T-cell (primary cell): ENCODE measurements at places on chromosomes 4 and X. TPM values are rescaled to one million over a fixed set of nuclear protein-coding genes. Genes with fewer than 3 reads are reported as not detected.

RADX gene
- total RNA-seq = 6.9 TPM

- H3K27me3 ChIP-seq = no peaks in the 10 kb centered on the region
- DNase-seq = no peak
- H3K36me3 ChIP-seq = no peaks in the 10 kb centered on the region
- H3K4me1 ChIP-seq = no peaks in the 10 kb centered on the region
- no peak overlapping the region for H3K27ac ChIP-seq
Measured at GRCh38 chr4:152697284-152698088, 17.7 kb upstream of the TMEM154 start.

MAGT1 gene
- 35.5 TPM for total RNA-seq

DNA sequence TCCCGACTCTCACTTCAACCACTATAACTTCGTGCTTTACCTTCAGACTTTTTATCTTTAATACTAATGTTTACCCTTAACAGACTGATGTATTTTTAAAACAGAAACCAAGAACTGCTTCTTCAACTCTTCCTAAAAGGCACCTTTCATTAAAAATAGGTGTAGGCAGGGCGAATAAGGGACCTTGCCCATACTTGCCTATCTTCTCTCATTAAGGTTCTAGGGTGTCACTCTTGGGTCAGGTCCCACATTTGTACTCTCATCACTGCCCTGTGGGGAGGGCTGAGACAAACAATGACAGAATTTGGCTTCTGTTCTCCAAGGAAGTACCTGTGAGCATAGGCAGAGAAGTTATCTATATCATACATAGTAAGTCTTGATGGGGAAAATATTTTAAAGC lies 69.7 kb downstream of the ANKRD50 start:
- no peak overlapping the region for H3K27ac ChIP-seq
- no peaks in the 10 kb centered on the region for H3K27me3 ChIP-seq
- no peaks in the 10 kb centered on the region for H3K4me1 ChIP-seq
- no peak for DNase-seq

DNA sequence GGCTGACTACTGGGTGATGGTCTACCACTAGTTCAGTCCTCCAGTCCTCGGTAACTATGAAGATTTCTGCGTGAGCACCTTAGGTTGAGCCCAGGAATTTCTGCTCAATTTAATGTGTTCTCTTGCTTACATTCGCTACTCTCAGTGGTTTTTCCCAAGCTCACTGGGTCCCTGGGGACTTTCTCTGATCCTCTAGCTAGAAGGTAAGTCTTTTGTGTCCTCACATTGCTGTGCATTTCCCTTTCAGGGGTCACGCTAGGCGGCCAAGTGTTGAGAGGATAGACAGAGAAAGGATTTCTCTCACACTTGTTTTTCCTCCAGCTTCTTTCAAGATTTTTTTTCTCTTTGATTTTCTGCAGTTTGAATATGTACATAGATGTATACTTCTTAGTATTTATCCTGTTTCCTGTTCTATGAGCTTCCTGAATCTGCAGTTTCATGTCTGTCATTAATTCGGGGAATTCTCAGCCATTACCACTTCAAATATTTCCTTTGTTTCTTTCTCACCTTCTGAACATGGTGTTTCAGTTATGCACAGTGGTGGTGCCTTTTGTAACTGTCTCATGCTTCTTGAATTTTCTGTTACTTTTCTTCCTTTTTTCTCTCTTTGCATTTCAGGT lies 17.5 kb downstream of the MAGEA9 start:
- no peaks in the 10 kb centered on the region for H3K36me3 ChIP-seq
- H3K27me3 ChIP-seq = no peaks in the 10 kb centered on the region
- H3K4me1 ChIP-seq = no peaks in the 10 kb centered on the region
- no peak overlapping the region for H3K4me3 ChIP-seq
- DNase-seq = no peak

HPSE gene
- total RNA-seq = 6.1 TPM

GRCh38 chrX:136731798-136732197 lies 48.9 kb downstream of the ARHGEF6 start:
- no peak for DNase-seq
- no peak overlapping the region for H3K4me3 ChIP-seq
- peaks cover 15% of the 10 kb centered on the region for H3K36me3 ChIP-seq

DNA sequence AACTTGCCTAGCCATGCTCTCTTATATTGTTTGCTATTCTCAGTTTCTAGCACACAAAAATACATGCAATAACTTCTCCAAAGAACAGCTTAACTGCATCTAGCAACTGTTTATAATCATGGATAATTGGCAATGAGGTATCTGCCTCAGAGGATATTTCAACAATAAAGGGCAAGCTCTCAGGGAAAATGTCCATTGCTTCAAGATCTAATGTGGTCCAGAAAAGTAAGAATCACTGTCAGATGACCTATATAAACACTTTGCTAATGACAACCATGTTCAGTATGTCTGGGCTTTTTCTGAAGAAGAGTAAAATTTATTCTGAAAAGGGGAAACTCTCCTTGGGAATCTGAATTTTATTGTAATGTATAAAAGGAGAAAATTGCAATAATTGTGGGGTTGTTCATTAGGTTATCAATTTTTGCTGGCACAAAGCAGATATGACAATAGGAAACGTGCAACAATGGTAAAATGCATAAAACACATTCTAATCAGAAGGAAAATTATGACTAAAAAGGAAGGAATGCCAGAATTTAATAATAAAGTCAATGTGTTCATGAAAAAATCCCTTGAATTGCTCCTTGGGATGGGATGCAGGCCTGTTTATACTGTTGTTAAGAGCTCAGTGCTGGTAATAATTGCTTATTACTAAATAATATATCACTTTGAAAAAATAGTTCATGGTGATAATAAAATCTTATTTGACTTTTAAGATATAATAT lies 90.3 kb downstream of the ANTXR2 start:
- no peaks in the 10 kb centered on the region for H3K4me1 ChIP-seq
- DNase-seq = no peak
- H3K36me3 ChIP-seq = peaks cover 17% of the 10 kb centered on the region
- no peak overlapping the region for H3K27ac ChIP-seq
- no peaks in the 10 kb centered on the region for H3K27me3 ChIP-seq
- no peak overlapping the region for H3K4me3 ChIP-seq

GRCh38 chrX:68292471-68292870 lies 140.8 kb downstream of the OPHN1 start:
- no peaks in the 10 kb centered on the region for H3K4me1 ChIP-seq
- H3K27me3 ChIP-seq = no peaks in the 10 kb centered on the region
- no peak overlapping the region for H3K4me3 ChIP-seq
- H3K27ac ChIP-seq = no peak overlapping the region

GNRHR gene
- not detected for total RNA-seq

GRCh38 chrX:48278958-48279357 lies 23.8 kb downstream of the SSX1 start:
- no peak overlapping the region for H3K27ac ChIP-seq
- H3K4me1 ChIP-seq = no peaks in the 10 kb centered on the region
- H3K36me3 ChIP-seq = no peaks in the 10 kb centered on the region
- no peak overlapping the region for H3K4me3 ChIP-seq
- no peaks in the 10 kb centered on the region for H3K27me3 ChIP-seq

DNA sequence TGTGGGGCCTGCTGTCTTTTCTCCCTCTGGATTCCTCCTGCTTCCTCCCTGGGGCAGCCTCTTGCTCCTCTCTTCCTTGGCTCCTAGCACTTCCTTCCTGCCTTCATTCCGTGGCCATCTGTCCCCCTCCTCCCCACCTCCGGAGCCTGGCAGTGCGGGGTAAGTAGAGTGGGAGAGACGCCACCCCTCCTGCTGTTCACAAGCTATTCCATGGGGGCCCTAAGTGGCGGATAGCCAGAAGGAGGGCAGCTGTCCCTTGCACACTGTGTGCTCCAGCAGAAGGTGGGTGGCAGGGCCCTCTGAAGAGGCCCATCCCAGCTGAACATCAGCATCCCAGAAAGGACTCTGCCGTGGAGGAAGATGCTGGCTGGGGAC lies 27.4 kb downstream of the CCNQ start:
- no peak overlapping the region for H3K27ac ChIP-seq
- H3K4me3 ChIP-seq = no peak overlapping the region
- no peaks in the 10 kb centered on the region for H3K27me3 ChIP-seq
- no peaks in the 10 kb centered on the region for H3K36me3 ChIP-seq
- no peak for DNase-seq

DNA sequence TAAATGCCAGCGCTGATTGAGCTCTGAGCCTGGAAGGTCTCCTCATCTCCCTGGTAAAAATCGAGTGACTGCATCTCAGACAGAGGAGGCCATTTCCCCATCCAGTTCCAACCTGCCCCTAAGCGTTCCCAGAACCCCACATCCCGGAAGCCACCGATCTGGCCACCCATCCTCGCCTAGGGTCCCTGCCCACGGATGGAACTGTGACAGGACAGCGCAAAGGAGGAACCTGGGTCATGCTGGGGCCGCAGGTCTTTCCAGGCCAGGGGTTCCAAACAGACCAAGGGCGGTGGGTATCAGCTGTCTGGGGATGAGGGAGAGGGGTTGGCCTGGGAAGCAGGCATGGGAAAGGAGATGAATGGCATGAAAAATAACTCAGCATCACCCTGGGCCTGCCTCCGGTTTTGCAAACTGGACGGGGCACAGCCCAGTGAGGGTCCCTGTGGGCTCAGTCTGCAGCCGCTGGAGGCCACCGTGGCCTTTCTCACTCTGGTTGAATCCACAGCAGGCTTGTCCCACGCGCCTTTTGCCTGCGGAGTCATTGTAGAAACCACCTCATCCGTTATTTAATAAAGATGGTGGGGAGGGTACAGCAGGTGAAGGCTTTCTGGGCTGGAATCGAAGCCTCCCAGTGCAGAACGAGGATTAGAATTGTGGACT lies 49.1 kb downstream of the ABLIM2 start:
- no peaks in the 10 kb centered on the region for H3K36me3 ChIP-seq
- H3K4me3 ChIP-seq = no peak overlapping the region
- H3K4me1 ChIP-seq = no peaks in the 10 kb centered on the region
- H3K27ac ChIP-seq = no peak overlapping the region
- DNase-seq = no peak

MMRN1 gene
- 0.30 TPM for total RNA-seq

GAGE13 gene
- total RNA-seq = not detected

DIAPH2 gene
- total RNA-seq = 8.7 TPM

DNA sequence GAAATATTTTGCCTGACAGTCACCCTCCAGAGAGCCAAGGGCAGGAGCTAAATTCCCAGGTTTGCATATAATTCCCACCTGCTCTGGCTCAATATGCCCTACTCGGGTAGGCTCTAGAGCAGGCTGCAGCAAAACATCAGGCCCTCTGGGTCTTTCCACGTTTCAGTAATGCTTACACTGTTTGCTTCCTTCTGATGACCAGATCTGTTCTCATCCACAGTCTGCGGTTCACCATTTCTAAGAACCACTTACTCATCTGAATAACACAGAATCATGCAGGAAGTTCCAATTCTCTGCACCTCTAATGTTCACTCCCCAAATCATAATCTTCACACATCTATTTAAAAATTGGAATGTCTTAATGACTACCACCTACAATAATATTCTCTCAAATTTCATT lies 141.4 kb downstream of the PPP3CA start:
- peaks cover 10% of the 10 kb centered on the region for H3K4me1 ChIP-seq
- peak overlapping the region; percentile 28 for H3K27ac ChIP-seq
- no peaks in the 10 kb centered on the region for H3K36me3 ChIP-seq
- no peak overlapping the region for H3K4me3 ChIP-seq
- no peaks in the 10 kb centered on the region for H3K27me3 ChIP-seq

STPG2 gene
- total RNA-seq = 0.19 TPM

- no peak for DNase-seq
- no peaks in the 10 kb centered on the region for H3K36me3 ChIP-seq
- H3K27me3 ChIP-seq = no peaks in the 10 kb centered on the region
Measured at GRCh38 chr4:184937745-184938144, 80.5 kb upstream of the HELT start.

GRCh38 chr4:94766856-94767255 lies 9.1 kb downstream of the BMPR1B start:
- no peaks in the 10 kb centered on the region for H3K27me3 ChIP-seq
- H3K4me3 ChIP-seq = no peak overlapping the region

GRCh38 chr4:92305148-92305877 lies 1.5 kb downstream of the GRID2 start:
- H3K4me3 ChIP-seq = no peak overlapping the region
- H3K27me3 ChIP-seq = peaks cover 21% of the 10 kb centered on the region
- DNase-seq = no peak
- no peaks in the 10 kb centered on the region for H3K36me3 ChIP-seq
- no peak overlapping the region for H3K27ac ChIP-seq

DNA sequence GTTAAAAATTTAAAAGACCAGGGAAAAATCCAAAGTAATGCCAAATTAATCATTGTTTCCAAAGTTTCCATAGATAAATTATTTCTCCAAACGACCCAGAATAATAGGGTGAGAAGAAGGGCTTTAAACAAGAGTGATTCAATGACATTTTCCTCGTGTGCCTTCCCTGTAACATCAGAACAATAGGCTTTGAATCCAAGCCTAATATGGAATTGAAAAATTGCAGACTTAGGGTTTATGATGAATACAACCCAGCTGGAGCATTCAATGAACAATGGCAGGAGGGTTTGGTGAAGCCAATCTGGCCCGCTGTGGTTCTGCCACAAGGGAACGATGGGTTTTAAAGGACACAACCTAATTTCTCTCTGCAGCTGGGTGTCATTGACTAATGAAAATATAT lies 94.2 kb downstream of the CBLL2 start:
- no peaks in the 10 kb centered on the region for H3K4me1 ChIP-seq
- no peak for DNase-seq
- no peaks in the 10 kb centered on the region for H3K36me3 ChIP-seq
- no peak overlapping the region for H3K4me3 ChIP-seq
- H3K27ac ChIP-seq = no peak overlapping the region

DNA sequence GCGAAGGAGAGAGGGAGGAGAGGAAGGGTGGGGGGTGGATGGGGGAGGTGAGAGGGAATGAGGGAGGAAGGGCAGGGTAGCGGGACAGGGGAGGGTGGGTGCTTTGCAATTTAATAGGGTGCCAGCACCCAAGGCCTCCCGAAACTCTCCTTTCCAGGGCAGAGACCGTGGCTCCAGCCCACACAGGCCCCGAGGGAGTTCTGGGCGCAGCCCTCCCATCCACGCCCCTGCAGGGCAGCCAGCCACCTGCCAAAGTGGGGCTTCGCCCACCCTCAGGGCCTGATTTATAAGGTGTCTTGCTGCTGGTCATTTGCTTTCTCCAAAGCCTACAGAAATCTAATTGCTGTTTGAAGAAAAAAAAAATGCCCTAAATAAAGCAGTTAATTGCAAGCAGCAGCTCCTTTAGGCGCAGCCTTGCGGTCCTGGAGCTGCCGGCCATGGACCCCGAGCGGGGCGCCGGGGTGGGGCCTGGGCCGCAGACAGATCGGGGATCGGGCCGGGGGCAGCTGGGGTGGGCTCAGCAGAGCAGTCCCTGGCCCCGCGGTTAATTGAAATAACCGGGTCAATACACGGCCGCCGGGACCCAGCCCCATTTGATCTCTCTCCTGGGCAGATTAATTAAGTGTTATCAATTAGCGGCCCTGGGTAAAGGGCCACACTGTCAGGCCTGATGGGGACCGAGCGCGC lies 106.0 kb upstream of the NKX1-1 start:
- no peak for DNase-seq
- H3K4me3 ChIP-seq = no peak overlapping the region
- H3K4me1 ChIP-seq = no peaks in the 10 kb centered on the region
- H3K36me3 ChIP-seq = no peaks in the 10 kb centered on the region
- no peak overlapping the region for H3K27ac ChIP-seq

- no peak overlapping the region for H3K27ac ChIP-seq
- H3K36me3 ChIP-seq = no peaks in the 10 kb centered on the region
- no peaks in the 10 kb centered on the region for H3K4me1 ChIP-seq
- H3K27me3 ChIP-seq = no peaks in the 10 kb centered on the region
Measured at GRCh38 chrX:132622130-132622529, 133.3 kb upstream of the MBNL3 start.

GRCh38 chrX:20140420-20140819 lies 1.2 kb downstream of the EIF1AX start:
- H3K36me3 ChIP-seq = peaks cover 7% of the 10 kb centered on the region
- no peak for DNase-seq
- H3K4me1 ChIP-seq = peaks cover 18% of the 10 kb centered on the region

- H3K27me3 ChIP-seq = no peaks in the 10 kb centered on the region
- H3K36me3 ChIP-seq = no peaks in the 10 kb centered on the region
- H3K4me1 ChIP-seq = no peaks in the 10 kb centered on the region
- H3K27ac ChIP-seq = no peak overlapping the region
- H3K4me3 ChIP-seq = no peak overlapping the region
Measured at GRCh38 chr4:105527081-105527480, 25.3 kb upstream of the ARHGEF38 start.

ANAPC4 gene
- total RNA-seq = 40.4 TPM
